ENCODE measurements at places on chromosomes 16 and 17.
A peak's percentile ranks its signal among the peaks of the same experiment; 100 is the strongest.

GRCh38 chr16:1989209-1990100 is at the start of gene SYNGR3:
TSS of gene SYNGR3 (plus strand) at chr16:1989970. CDS start at chr16:1990103, 133 bp downstream.
- DNase-seq, result no peak

DNA sequence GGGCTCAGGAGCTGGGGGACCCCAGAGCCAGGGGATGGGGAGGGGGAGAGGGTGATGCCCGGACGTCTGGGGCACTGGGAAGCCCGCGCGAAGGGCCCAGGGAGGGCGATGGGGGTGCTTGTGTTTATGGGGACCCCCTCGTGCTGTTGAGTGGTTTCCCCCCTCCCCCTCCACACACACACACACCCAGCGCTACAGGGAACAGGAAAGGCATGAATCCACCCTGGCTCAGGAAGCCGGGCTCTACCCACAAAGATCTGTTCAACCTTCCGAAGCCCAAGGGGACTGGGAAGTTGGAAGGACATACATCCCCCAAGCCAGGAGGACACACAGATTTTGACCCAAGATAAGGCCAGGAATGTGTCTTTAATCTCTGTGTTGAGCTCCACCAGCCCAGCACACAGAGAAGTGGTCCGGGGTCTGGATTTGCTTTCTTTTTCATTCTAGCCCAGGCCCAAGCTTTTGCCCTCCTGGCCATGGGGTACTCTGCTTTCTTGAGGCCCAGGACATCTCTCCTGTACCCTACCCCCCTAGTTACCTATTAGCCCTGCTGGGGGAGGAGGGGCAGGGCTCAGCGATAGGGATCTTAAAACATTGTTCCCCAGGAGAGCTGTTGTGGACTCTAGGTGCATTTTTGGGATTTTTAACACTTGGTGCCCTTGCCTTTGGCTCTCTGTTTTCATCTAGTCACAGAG is 1.2 kb downstream of the UBALD2 start:
- DNase-seq, result peak; percentile 35

DNA sequence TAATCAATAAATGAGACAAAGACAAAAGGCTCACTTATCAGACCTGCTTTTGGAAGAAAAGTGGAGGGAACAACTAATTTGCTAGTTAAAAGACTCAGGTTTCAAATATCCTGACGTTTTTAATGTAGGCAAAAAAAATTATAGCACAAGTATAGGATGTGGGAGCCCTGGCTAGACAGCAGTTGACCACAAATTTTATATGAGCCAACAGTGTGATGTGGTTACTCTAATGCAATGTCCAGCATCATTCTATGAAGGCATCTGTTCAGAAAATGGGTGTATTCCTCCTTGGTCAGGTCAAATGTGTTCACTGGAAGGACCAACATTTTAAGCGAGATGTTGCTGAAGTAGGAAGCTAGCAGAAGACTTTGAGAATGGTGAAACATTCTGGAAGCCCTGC is 237.4 kb downstream of the MAP2K6 start:
- no peak for DNase-seq

- no peak for DNase-seq
These were observed 10.6 kb downstream of the PEMT start for GRCh38 chr17:17580662-17581470.

DNA sequence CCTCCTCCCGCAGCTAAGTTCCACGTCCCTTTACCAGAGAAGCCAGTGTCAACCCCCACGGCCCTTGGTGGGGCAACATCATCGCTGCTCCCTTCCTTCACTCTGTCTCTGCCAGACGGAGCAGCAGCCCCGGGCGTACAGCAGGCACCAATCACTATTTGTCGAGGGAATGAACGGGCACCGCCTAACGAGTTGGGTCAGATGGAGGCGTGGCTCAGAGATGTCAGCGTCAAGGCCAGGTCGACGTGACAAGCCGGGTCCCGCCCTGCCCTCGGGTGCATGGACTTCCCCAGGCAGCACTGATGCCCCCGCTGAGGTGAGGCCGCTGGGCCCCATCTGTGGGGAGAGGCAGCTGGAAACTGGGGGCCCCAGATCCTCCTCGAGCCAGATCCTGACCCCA is 50.0 kb downstream of the CBFA2T3 start:
- DNase-seq, result no peak

DNA sequence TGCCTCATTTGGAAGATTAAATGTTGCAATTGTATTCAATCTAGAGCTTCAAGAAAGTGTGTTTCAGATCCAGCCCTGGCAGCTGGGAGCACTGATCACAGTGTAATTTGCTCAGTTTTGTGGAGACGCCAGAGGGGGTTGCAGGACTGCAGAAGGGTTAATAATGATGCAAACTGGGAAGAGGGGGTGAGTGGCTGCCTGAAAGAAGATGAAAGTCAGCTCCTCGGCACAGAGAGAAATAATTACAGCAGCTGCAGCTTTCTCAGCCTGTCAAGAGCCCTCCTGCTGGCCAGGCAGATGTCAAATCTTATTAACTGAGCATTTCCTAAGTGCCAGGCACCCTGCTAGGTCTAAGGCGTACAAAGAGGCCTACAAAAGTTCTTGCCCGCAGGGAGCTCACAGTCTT is 97.7 kb downstream of the ZNF18 start:
- DNase-seq, result no peak

GRCh38 chr16:58345574-58346354 is 46.5 kb upstream of the GINS3 start:
- DNase-seq, result no peak

DNA sequence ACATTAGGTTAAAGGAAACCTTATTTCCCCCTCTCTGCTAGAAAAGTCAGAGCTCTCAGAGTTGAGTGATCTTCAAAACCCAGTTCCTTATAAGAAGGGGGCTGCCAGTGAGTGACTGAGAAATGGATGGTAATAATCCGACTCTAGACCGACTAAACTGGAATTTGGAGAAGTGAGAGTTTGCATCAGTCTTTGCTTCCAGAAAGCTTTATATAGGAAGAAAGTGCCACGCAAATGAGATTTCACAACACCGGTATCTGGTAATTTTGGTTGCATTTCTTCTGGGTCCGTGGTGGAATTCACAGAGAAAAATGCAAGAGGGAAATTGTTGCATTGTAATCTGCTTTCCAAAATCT is 271.4 kb downstream of the MAF start:
- DNase-seq, result no peak

DNA sequence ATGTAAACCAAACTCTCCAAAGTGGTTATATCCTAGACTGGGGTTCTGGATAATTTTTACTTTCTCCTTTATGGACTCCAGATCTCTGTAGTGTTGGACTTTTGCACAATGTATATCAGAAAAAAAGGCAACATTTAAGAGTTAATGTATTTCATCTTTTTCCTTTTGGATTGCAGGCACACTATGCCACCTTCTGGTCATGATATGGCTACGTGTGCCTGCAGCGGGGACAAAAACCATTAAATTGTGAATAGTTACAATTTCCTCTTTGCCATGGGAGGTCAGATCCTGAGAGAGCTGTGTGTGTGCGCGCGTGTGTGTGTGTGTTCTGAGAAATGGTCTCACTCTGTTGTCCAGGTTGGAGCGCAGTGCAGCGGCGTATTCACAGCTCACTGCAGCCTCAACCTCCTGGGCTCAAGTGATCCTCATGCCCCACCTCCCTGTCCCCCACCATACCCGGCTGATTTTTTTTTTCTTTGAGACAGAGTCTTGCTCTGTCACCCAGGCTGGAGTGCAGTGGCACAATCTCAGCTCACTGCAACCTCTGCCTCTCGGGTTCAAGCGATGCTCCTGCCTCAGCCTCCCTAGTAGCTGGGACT is 4.3 kb upstream of the SGF29 start:
- peak; percentile 26 for DNase-seq

GRCh38 chr17:45234641-45235415 is 13.1 kb downstream of the FMNL1 start:
- no peak for DNase-seq

GRCh38 chr16:61270726-61271125 is 765.5 kb downstream of the CDH8 start:
- DNase-seq, result no peak

DNA sequence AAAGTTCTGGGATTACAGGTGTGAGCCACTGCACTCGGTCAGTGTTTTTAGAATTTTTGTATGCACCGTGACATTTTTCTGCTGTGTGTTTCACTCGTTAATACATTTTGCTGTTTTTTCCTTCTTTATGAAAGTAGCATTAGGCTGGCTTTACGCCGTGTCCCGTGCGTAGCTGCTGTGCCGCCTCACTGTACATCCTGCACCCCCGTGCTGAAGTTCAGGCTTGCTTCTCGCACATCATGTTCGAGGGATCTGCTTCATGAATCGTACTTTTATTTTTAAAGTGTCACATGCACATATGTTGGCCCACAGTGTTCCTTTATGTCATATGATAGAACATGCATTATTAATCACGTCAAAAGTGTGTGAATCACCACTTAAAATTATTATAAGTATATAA is 84.4 kb upstream of the ZNF750 start:
- DNase-seq, result no peak

- DNase-seq, result no peak
These were observed 10.5 kb downstream of the MAPT start for GRCh38 chr17:45904866-45905265.

GRCh38 chr16:48523415-48524204 is 86.4 kb downstream of the N4BP1 start:
- no peak for DNase-seq

GRCh38 chr17:32692179-32692578 is 184.7 kb downstream of the MYO1D start:
- no peak for DNase-seq

DNA sequence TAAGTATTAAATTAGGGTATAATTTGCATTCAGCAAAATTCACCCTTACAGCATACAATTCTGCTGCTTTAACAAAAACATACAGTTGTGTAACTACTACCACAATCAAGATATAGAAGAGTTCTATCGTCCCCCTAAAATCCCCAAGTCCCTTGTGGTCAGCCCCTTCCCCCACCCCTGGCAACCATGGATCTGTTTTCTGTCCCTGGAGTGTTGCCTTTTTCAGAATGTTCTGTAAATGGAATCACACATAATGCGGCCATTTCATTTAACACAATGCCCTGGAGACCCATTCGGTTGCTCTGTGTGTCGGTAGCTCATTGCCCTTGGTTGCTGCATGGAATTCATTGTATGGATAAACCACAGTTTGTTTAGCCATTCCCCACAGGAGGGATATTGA is 190.2 kb downstream of the IRX5 start:
- no peak for DNase-seq

DNA sequence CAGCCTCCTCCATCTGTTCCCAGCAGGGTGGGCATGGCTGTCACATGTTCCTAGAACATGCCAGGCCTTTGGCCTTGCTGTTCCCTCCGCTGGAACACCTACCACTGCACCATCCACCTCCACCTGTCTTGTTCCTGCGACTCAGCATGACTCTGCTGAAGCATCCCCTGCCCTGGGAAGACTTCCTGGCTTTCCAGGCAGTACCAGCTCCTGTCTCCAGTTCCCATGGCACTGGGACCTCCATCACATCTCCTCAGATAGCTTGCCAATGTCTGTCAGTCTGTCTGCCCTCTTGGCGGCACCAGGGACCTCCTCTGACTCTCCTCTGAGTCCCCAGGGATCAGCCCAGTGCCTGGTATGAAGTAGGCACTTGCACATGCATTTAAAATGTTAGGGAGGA is 15.7 kb downstream of the PDP2 start:
- DNase-seq, result no peak

DNA sequence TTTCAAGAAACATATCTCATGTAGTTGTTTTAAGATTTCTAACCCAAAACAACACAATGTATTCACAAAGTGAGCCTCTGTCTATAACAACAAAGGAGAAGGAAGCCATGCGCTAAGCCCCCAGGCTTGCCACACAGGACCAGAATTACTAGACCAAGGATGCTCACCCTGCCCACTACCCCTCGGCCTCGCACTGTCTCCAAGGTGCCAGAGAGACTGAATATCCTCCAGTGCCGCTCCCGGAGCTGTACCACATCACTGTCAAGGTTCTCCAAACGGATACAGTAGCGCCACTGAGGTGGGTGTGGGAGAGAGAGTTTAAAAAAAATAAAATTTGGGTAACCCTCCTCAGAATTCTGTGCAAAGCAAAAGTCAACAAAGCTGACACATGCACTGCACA is 7.1 kb downstream of the POLDIP2 start:
- DNase-seq, result no peak

- no peak for DNase-seq
These were observed 54.7 kb upstream of the FOXF1 start for GRCh38 chr16:86455640-86456039.

GRCh38 chr16:2206420-2206779 is 1.1 kb downstream of the MLST8 start:
- no peak for DNase-seq

- peak; percentile 88 for DNase-seq
These were observed at the start of gene MT1E for GRCh38 chr16:56625140-56625942. TSS of gene MT1E (plus strand) at chr16:56625781. CDS start at chr16:56625852, 71 bp downstream.

DNA sequence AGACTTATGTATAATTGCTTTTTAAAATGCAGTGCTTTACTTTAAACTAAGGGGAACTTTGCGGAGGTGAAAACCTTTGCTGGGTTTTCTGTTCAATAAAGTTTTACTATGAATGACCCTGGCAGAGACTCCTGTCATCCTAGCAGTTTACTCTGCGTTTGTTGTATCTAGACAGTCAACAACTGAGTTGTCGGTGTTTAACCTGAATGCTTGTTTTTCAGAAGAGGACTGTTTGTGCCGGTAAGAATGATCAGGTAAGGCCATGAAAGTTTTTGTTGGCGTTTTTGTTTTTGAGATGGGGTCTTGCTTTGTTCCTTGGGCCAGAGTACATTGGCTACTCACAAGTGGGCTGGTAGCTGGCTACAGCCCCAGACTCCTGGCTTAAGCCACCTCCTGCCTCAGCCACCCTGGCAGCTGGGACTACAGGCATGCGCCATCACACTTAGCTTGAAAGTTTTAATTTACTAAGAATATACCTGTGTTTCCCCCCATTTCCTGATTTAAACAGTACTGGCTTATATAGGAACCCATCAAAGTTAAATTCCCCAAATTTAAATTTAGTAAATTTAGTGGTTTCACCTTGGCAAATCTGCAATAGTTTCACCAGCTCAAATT is 11.9 kb downstream of the HERPUD1 start:
- no peak for DNase-seq

GRCh38 chr17:76953946-76954345 is 85.7 kb downstream of the MGAT5B start:
- no peak for DNase-seq

- no peak for DNase-seq
These were observed 9.8 kb upstream of the KIF19 start for GRCh38 chr17:74316220-74316619.

GRCh38 chr16:27231692-27232060 is 28.4 kb downstream of the KDM8 start:
- DNase-seq, result no peak

- DNase-seq, result no peak
These were observed 4.6 kb downstream of the KRT34 start for GRCh38 chr17:41377546-41377945.

GRCh38 chr17:917391-917811 is 62.2 kb downstream of the NXN start:
- DNase-seq, result no peak

DNA sequence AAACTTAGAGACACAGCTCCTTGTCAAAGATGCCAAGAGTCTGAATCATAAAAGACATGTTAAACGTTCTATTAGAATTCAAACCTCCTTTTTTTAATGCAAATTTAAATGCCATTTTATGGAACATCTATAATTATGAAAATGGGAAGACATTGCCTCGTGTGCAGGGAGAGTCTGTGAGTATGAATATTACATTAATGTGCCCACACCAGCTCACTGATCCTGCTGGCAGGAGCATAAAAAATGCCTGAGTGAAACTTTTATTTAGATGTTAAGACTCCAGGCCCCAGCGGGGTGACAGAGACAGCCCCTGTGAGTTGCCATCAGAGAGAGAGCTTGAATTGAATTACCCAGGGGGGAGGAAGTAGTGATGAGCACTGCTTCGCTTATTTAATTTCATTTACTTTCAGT is 84.8 kb downstream of the SNX11 start:
- DNase-seq, result no peak
